ENCODE measurements at places on chromosomes 6 and 20.

- no peak for DNase-seq
Measured at GRCh38 chr6:29826271-29826670, 1.4 kb upstream of the HLA-G start.

DNA sequence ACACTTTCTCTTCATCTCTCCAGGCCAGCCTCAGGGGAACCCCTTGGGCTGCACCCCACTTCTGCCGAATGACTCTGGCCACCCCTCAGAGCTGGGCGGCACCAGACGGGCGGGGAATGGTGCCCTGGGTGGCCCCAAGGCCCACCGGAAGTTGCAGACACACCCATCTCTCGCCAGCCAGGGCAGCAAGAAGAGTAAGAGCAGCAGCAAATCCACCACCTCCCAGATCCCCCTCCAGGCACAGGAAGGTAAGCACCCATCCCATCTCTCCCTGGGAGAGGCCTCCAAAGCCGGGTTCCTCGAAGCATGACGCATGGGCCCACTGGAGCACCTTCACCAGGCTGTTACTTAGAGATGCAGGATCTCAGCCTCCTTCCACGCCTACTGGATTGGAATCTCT lies 11.3 kb downstream of the MDFI start:
- no peak for DNase-seq

GRCh38 chr6:44229376-44230033 lies 6.1 kb downstream of the SLC29A1 start:
- DNase-seq, result no peak

- DNase-seq, result no peak
Measured at GRCh38 chr6:73032586-73032985, 192.7 kb downstream of the KHDC1L start.

- no peak for DNase-seq
Measured at GRCh38 chr6:20571261-20571660, 37.0 kb downstream of the CDKAL1 start.

GRCh38 chr6:163390770-163391169 lies 23.7 kb upstream of the QKI start:
- no peak for DNase-seq

GRCh38 chr6:148446681-148447080 lies 104.0 kb downstream of the SASH1 start:
- no peak for DNase-seq

DNA sequence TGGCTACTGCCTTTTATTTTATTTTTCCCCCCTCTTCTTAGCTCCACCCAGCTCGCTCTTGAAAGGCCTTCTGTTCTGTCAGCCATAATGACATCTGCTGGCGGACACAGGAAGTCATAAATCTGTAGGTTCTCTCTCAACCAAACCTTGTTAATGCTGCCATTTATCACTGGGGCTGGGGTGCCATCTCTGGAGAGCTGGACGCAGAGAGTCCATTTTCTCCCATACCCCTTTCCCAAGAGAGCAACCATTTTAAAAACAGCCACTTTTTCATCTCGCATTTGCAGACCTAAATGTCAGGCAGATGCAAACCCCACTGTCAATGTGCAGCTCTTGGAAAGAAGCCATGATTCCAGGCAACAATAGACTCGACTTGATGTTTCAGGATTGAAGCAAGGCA lies 13.0 kb upstream of the TSHZ2 start:
- no peak for DNase-seq

DNA sequence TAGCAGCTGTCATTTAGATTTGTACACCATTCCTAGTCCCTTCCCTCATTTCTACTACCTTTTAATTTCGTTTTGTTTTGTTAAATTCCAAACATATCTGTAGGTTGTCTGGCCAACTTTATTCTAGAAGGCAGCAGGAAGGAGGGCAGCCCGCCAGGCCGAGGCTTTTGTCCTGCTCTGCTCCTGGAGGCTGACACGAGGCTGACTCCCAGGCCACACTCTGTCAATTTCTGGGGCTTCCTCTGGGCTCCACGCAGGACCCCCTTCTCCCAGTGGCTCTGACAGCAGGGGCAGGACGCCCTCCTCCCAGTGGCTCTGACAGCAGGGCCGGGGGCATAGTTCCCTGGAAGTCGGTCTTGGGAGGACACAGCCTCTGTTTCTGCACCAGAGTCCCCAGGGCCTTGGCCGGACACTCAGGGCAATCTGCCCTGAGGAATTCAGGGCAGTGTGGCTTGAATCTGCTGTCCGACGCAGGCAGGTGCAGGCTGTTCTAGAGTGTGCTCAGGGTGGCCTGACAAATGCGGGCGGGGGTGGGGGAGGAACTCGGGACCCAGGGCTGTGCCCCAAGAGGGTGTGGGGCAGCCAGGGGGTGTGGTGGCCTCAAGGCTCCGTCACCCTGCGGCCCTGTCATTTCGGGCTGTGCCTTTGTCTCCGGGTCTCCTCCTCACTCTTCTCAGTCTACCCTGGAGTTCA lies 11.8 kb downstream of the SMOC2 start:
- DNase-seq, result no peak

- DNase-seq, result no peak
Measured at GRCh38 chr20:32474717-32474966, 110.5 kb downstream of the NOL4L start.

DNA sequence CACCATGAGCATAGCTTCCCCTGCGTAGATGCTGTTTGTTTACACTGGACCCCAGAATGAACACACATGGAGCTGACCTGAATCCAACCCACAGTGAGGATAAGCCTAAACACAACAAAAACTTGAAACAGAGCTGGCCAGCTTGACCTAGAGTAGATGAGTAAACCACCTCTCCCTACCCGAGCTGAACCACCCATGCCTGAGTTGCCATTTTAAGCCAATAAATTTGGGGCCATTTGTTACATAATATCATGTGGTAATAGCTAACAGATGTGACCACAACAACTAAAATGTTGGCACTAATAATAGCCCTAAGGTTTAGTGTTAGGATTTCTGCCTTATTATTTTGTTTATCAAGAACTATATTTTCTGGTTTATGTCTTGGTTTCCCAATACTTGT lies 103.2 kb upstream of the GRIK2 start:
- no peak for DNase-seq

DNA sequence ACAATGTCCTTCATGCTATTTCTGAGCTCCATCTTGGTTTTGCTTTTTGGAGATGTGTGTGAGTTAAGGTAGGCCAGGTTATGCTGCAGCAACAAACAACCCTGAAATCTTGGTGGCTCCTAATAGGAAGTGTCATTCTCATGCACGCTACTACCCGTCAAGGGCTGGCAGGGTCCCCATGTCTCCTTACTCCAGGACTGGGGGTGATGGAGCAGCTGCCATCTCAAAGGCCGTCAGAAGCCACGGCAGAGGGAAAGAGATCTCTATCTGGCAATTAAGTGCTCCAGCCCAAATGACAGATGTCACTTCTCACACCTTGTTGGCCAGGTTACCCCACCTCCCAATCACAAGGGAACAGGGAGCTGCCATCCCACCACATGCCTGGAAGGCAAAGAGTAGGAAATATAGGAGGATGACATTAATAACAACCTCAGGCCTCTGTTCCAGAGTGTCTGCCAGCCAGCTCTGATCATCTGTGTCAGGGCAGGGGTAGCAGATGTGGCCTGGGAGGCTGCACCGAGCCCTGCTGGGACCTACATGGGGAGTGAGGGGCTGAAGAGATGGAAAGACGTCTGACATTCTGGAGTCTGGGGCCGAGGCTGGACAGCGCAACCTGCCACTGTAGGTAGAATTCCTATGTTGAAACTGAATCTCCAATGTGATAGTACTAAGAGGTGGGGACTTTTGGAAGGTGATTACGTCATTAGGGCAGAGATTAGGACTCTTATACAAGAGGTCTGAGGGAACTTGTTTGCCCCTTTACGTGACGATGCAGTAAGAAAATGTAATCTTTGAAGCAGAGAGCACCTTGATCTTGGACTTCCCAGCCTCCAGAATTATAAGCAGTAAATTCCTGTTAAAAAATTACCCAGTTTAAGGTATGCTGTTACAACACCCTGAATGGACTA lies 4.8 kb upstream of the SDCBP2 start:
- DNase-seq, result no peak

GRCh38 chr6:166640342-166641043 lies 13.4 kb upstream of the RPS6KA2 start:
- DNase-seq, result no peak

DNA sequence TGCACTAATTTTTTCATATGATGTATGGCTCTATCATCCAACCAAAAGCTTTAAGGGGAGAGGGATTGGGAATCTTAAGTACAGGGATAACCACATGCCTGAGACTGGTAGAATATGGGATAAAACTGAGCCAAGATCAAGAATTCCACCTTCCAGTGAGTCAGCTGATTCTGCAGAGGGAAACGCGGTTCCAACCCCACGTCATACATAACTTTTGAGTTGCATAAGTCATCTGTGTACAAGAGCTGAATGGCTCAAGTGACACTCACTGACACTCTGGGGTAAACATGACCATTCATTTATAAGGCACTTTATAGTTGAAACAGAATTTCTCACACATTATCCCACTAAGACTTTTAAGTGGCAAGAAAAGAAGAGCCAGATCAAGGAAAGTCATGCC lies 16.4 kb downstream of the TRIM27 start:
- DNase-seq, result no peak
